ENCODE measurements at places on chromosomes 2 and 18. TPM values are rescaled to one million over a fixed set of nuclear protein-coding genes. Genes with fewer than 3 reads are reported as not detected.

The CPLX4 gene
- total RNA-seq: not detected

The CYP27C1 gene
- total RNA-seq: not detected

The SKOR2 gene
- total RNA-seq: not detected

The GRHL1 gene
- total RNA-seq: 3.7 TPM

The FAM98A gene
- 24.2 TPM for total RNA-seq

DNA sequence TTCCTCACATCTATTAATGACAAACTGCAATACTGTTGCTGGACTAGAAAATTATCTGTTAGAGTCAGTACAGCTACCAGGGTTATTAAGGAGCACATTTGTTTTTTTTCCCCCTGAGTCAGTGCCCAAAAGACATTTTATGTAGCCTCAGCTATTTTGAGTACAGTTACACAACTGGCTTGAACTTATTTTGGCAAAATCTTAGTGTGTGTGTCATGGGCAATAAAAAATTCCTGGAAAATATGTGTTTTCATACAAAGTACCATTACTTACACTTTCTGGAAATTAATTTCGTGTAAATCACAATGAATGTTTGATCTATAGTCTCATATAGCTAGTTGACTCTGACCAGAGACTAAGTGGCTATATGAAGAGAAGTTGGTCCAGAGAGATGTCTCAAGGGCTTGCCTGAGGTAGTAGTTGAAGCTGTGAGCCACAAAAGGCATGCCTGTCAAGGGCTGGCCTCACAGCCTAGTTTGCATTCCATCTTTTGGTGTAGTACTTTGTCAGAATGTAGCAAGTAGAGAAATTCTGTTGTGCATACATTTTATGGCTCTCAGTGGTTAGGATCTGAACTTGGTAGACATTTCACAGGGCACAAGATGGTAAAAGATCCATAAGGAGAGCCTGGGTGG lies 283.4 kb downstream of the MTX2 start:
- no peak for DNase-seq
- H3K27me3 ChIP-seq: peaks cover 55% of the 10 kb centered on the region
- H3K36me3 ChIP-seq: no peaks in the 10 kb centered on the region
- no peak overlapping the region for H3K27ac ChIP-seq

DNA sequence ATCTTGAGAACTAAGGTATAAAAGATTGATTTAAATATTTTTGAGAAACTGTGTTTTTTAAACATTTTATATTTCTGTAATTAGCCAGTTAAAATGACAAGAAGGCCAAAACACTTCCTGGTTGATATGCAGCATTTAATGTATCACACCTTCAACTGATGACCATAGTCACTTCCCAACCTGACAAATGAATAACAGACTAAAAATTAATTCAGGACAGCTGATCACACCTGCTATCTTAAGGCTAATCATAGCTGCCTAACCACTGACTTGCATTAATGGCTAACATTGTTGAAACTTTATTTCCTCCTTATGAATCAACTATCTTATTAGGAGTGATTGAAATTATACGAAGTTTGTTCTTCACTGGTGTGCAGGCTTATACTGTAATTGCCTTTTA lies 125.8 kb upstream of the MSTN start:
- no peak overlapping the region for H3K27ac ChIP-seq
- H3K4me1 ChIP-seq: peaks cover 3% of the 10 kb centered on the region
- no peak for DNase-seq
- H3K36me3 ChIP-seq: no peaks in the 10 kb centered on the region
- no peaks in the 10 kb centered on the region for H3K27me3 ChIP-seq

- H3K36me3 ChIP-seq: no peaks in the 10 kb centered on the region
- H3K4me1 ChIP-seq: peaks cover 25% of the 10 kb centered on the region
- peak within 1 kb of the TSS; percentile 88 for H3K27ac ChIP-seq
- peak; percentile 72 for DNase-seq
Measured at GRCh38 chr2:85418132-85419008, at the start of gene SH2D6. TSS of gene SH2D6 (plus strand) at chr2:85418714. CDS start at chr2:85429466, 10,752 bp downstream.

GRCh38 chr2:20094955-20095354 lies 43.5 kb upstream of the LAPTM4A start:
- H3K27me3 ChIP-seq: peaks cover 51% of the 10 kb centered on the region
- H3K4me3 ChIP-seq: no peak overlapping the region
- DNase-seq: no peak
- H3K36me3 ChIP-seq: peaks cover 5% of the 10 kb centered on the region

Data from T-helper 17 cell (primary cell).